CD4-positive, alpha-beta T cell treated with Interleukin-6 for 4 hours (primary cell): ENCODE measurements at places on chromosomes 4 and X.

- DNase-seq = no peak
These were observed 704 bp upstream of the SEPSECS start for GRCh38 chr4:25160714-25161592.

GRCh38 chr4:38275331-38276100, 315.3 kb downstream of the PTTG2 start:
- no peak for DNase-seq

DNA sequence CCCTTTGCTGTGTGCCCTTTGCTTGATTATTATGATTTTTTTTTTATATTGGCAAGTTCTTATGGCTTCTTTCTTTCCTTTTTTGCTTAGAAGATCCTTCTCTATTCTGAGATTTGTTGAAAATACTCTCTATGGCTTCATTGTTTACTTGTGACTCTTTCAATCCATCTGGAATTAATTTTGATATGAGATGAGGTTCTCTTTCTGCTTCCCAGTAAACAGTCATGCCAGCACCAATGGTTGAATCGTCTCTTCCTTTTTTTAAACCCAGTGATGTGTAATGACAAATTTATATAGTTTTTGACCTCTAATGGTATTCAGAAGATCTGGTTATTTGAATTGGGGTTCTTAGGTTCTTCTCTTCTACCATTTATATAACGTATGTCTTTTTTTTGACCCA, 121.8 kb downstream of the ARHGAP10 start:
- DNase-seq = no peak

DNA sequence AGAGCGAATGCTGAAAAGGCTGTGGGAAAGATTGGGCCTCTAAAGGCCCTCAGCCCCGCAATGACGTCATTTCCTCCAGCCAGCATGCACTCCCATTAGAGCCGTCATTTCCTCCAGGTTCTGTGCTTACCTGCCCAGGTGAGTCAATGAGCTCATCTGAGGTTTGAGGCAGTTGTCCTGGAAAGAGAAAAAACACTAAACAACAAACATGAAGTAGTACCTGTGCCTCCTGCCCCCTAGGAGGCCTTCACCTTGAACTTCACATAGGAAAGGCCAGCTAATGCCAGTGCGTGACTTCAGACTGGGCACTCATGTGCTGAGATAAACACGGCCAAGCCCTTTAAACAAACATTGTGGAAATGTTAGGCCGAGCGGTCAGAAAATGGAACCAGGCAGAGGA, 55.9 kb downstream of the FHDC1 start:
- DNase-seq = no peak

GRCh38 chr4:142331646-142332045, 514.5 kb downstream of the INPP4B start:
- DNase-seq = no peak

DNA sequence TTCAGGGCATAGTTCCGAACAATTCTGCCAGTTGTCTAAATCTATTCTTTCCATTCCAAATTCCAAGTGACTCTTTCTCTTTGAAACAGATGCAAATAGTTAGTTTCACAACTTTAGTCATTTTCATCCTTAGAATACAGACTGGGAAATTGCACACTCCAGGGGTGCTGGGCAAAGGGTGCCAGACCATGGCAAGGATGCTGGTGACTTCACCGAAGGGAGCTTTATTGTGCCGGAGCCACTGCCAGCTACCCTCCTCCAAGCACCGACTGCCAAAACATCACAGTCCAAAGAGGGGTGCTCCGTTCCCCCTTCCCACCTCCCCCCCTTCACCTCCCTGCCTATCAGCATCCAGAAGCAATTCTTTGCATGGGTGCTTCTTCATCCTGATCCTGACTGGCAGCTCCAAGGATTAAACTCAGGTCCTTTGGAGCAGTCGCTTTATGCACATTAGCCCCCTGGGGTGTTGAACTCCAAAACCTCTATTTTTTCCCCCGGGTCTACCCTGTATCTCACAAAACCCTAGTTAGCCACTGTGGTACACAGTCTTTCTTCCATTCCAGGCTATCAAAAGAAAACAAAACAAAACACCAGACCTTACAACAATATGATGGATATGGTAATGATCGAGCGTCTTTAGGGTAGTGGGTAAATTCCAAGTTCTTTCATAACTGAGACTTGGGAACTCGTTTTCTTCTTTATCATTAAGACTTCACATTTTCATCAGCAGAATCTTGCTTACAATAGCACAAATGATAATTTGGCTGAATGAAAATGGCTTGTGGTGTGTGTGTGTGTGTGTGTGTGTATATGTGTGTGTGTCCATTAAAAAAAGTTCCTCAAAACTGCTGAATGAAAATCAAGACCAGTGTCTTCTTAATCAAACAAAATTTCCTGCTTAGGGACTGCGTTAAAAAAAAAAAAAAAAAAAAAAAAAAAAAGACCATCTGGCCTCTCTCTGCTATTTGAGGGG, 28.7 kb downstream of the MID1 start:
- DNase-seq = no peak

DNA sequence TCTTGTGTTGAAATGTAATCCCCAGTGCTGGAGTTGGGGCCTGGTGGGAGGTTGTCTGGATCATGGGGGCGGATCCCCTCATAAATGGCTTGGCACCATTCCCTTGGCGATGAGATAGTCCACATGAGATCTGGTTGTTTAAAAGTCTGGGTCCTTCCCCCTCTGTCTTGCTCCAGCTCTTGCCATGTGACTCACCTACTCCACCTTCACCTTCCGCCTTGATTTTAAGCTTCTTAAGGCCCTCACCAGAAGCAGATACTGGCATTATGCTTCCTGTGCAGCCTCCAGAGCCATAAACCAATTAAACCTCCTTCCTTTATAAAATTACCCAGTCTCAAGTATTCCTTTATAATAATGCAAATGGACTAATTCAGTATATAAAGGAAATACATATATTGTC, 111.5 kb downstream of the NR3C2 start:
- DNase-seq = no peak

DNA sequence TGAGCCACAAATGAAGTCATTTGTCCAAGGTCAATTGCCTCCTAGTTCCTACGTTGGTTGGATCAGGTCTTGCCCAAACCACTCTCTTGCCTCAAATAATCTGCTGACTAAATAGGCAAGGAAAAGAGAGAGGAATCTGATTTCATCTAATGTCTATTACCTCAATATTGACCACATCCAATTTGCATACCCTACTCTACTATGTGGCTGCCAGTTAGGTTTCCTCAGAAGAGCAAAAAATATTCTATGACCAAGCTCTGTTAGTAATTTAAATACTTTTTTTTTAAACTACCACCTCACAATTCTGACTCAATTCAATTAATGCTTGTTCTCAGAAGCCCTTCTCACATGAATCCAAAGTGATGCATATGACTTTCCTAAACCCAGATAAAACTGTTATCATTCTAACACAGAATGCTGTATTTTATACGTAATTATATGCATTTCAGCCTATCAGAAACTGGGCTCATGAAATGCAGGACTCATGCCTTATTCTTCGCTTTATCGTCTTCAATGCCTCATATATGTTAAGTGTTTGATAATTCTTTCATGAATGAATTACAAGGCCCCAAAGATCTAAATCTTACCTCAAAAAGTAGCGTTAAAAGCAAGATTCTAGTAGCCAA, 98.6 kb downstream of the HUWE1 start:
- no peak for DNase-seq

- DNase-seq = no peak
These were observed 78.4 kb downstream of the HPRT1 start for GRCh38 chrX:134538316-134538715.
